Effector CD8-positive, alpha-beta T cell (primary cell): ENCODE measurements at places on chromosomes 6 and 20.

GRCh38 chr6:114272582-114272981, 70.2 kb downstream of the HS3ST5 start:
- DNase-seq, result no peak

DNA sequence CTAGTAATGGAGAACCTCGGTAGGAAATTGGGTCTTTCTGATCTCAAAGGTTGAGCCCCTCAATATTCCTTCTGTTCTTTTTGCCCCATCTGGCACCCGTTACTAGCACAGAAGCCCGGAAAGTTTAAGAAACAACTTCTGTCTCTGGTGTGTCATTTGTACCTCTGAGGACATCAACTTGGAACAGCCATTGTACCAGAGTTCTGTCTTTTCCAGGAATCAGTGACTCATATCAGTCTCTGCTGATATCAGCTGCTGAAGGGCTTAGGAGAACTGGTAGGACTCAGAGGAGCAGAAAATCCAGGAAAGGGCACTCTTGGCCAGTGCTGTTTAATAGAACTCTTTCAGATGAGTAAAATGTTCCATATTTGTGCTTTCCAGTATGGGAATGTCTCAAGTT, 78.3 kb upstream of the CHD6 start:
- DNase-seq, result no peak

DNA sequence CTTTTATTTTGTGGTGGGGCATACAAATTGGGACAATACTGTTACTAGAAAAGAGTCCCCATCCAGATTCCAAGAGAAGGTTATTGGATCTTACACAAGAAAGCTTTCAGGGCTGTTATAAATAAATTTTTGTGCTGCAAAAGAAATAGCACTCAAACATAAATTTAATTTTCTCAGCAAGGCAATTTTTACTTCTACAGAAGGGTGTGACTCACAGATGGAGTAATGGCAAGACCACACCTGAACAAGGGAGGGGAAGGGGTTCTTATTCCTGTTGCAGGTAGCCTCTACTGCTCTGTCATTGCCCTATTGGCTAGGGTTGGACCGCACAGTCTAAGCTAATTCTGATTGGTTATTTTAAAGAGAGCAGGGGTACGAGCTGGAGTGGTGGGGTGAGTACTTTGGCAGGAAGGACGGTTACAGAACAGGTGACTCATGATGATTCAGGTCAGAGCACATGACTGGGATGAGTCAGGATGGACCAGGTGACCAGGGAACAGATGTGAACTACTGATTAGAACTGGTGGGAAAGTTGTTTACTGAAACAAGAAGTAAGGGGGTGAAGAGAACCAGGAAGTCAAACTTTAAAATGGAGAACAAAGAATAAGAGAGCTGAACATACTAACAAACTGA, 41.1 kb downstream of the CNR1 start:
- DNase-seq, result no peak

GRCh38 chr20:24782801-24783630, 166.1 kb upstream of the CST7 start:
- no peak for DNase-seq

GRCh38 chr20:8148501-8148900, 16.4 kb downstream of the PLCB1 start:
- no peak for DNase-seq
